Natural killer cell (primary cell): ENCODE measurements at places on chromosomes 4 and X.
A peak's percentile ranks its signal among the peaks of the same experiment; 100 is the strongest.

- peak; percentile 54 for DNase-seq
Measured at GRCh38 chr4:54090804-54091623, 8.9 kb upstream of the GSX2 start.

GRCh38 chrX:18002791-18003190 is 141.7 kb upstream of the RAI2 start:
- DNase-seq, result no peak

GRCh38 chr4:156837625-156838345 is 133.8 kb downstream of the PDGFC start:
- DNase-seq, result no peak

- DNase-seq, result no peak
Measured at GRCh38 chr4:151143162-151143561, 43.7 kb downstream of the RPS3A start.

DNA sequence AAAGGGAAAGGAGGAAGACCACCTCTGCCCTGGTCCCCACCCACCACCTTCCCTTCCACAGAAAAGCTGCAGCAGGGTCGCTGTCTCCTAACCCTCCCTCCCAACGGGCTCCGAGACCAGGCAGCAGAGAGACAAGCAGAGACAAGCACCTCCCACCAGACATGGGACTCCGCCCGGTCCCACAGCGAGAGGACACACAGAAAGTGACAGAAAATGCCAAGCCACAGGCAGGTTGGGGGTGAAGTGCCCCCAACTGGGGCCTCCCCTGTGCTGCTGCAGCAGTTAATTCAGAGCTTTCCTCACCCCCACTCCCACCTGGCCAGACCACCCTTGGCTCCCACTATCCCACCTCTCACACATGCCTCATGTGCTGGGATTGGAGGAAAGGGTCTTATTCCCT is 64.4 kb upstream of the AFAP1 start:
- DNase-seq, result no peak

GRCh38 chr4:175530655-175531054 is 281.4 kb downstream of the GPM6A start:
- DNase-seq, result no peak

GRCh38 chr4:6475492-6476020 is 3.1 kb upstream of the PPP2R2C start:
- DNase-seq, result no peak
